ENCODE measurements at places on chromosomes 2 and 18.

GRCh38 chr2:73297151-73297559 is 3.8 kb upstream of the EGR4 start:
- no peak for DNase-seq

- no peak for DNase-seq
Measured at GRCh38 chr2:174535757-174536703, 49.2 kb upstream of the GPR155 start.

DNA sequence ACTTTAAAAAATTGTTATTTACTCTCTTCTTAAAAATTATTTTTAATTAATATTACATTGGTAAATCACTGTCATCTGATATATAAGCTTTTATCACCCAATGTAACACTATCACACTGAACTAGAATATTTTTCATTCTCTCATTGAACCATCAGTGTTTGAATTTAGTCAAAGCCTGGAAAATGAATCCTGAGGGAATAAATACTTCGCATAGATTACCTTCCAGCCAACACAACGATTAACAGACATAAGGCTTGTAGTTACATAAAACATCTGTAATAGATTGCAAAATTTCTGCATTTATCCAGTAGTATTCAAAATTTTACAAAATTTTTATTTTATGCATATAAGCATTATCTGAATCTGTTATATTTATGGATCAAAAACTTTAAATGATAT is 314.9 kb downstream of the ERBB4 start:
- DNase-seq = no peak

GRCh38 chr2:205235434-205235833 is 446.9 kb upstream of the NRP2 start:
- no peak for DNase-seq

- DNase-seq = no peak
Measured at GRCh38 chr2:52210611-52211010, 1178.7 kb upstream of the NRXN1 start.

GRCh38 chr2:128754246-128754724 is 435.6 kb upstream of the HS6ST1 start:
- peak; percentile 22 for DNase-seq

- DNase-seq = no peak
Measured at GRCh38 chr2:153543635-153544071, 65.1 kb upstream of the RPRM start.

- no peak for DNase-seq
Measured at GRCh38 chr2:205858881-205859441, 176.7 kb downstream of the NRP2 start.

DNA sequence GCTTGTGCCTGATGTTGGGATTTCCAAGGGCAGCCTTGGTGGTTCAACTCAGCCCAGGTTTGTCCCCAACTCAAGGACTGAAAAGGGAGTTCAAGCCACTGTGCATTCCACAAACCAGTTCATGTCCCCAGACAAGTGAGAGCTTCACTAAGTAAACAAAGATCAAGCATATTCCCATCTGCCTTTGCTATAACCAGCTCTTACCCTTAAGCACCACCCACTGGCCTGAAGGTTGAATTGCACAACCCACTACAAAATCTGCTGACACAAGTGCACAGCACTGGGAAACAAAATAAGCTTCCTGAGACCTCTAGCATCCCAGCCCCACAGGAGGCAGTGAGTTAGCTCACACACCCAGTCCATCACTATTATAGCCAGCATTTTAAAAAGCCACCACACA is 516.7 kb downstream of the NR4A2 start:
- no peak for DNase-seq

DNA sequence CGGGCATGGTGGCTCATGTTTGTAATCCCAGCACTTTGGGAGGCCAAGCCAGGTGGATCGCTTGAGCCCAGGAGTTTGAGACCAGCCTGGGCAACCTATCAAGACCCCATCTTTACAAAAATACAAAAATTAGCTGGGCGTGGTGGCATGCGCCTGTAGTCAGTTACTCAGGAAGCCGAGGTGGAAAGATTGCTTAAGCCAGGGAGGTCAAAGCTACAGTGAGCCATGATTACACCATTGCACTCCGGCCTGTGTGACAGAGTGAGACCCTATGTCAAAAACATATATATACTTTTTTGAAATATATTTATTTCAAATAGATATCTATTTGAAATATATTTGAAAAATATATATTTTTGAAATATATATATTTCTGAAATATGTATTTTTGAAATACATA is 10.9 kb downstream of the OSBPL1A start:
- no peak for DNase-seq

DNA sequence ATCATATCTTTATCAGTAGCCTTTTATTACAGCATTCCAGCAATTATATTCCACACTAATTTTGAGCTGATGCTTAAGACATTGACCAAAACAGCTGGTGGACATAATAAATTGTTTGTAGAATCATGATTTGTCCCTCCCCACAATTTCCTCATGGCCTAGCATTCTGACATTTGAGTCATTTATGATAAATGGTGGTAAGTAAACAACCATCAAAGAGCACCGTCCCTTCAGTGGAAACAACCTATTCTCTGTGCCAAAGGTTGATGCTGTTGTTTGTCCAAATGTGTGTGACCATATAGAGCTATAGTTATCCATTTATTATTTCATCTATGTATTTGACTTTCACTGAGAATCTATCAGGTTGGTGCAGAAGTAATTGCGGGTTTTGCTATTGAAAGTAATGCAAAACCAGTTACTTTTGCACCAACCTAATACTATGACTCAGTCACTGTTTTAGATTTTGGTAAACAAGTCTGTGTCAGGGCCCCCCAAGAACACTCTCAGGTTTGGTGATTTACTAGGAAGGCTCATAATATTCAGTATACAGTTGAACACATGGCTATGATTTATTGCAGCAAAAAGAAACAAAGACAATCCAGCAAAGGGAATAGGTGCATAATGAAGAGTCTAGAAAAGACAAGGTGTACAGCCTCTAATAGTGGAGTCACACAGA is 608.7 kb upstream of the REG3G start:
- DNase-seq = no peak

DNA sequence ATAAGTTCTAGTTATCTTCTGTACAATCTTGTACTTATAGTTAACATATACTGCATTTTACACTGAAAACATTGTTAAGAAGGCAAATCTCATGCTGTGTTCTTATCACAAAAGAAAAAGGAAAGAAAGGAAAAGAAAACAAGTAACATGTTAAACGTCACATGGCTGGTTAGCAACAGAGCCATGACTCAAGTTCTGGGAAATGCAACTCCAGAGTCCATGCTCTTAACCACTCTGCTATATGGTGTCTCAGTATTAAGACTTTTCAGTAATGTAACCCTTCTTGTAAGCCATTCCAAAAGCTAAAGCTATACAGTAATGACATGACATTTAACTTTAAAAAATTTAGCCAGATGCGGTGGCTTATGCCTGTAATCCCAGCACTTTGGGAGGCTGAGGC is 181.4 kb downstream of the BARD1 start:
- DNase-seq = no peak

GRCh38 chr2:75570024-75570947 is 9.5 kb upstream of the EVA1A start:
- DNase-seq = no peak

DNA sequence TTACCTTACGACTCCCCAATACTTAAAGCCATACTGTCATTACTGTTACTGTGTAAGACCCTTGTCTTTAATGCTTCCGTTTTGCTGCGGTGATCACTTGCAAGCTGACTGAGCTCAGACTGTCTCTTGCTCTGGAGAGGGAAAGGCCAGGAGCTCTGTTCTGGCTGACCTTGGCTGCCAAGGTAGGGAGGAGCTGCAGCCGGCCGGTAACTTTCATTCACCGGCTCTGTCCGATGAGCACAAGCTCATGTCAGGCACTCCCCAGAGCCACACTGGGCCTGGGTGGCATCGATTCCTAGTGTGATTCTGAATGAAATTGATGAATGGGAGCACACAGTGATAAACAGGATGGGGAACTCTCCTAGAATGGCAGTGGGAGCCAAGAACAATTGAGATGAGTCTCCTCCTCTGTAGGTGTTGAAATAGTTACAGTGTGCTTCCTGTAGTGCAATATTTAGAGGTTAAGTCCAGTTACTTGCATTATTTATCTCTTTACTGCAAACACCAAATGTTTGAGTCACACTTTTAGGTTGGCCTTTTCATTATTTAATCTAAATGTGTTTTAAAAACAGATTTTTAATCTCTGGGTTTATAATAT is 100.9 kb downstream of the ATP9B start:
- no peak for DNase-seq

- no peak for DNase-seq
Measured at GRCh38 chr2:1642066-1642861, 102.1 kb downstream of the PXDN start.

DNA sequence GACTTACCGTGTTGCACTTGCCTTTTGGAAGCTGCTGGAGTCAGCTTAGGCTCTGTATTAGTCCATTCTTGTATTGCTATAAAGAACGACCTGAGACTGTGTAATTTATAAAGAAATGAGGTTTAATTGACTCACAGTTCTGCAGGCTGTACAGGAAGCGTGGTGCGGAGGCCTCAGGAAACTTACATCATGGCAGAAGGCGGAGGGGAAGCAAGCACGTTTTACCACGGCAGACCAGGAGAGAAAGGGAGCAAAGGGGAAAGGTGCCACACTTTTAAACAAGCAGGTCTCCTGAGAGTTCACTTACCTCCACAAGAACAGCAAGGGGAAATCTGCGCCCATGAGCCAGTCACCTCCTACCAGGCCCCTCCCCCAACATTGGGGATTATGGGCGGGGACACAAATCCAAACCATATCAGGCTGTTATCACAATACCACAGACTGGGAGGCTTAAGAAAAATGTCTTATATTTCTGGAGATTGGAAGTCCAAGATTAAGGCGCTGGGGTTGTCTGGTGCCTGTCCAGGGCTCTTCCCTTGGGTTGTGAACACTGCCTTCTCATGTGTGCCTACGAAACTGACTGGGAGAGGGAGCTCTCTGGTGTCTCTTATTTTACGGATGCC is 3.6 kb upstream of the D2HGDH start:
- no peak for DNase-seq

GRCh38 chr2:177275743-177276055 is 11.2 kb upstream of the NFE2L2 start:
- DNase-seq = no peak

- no peak for DNase-seq
Measured at GRCh38 chr18:23032030-23032582, 99.0 kb downstream of the RBBP8 start.

DNA sequence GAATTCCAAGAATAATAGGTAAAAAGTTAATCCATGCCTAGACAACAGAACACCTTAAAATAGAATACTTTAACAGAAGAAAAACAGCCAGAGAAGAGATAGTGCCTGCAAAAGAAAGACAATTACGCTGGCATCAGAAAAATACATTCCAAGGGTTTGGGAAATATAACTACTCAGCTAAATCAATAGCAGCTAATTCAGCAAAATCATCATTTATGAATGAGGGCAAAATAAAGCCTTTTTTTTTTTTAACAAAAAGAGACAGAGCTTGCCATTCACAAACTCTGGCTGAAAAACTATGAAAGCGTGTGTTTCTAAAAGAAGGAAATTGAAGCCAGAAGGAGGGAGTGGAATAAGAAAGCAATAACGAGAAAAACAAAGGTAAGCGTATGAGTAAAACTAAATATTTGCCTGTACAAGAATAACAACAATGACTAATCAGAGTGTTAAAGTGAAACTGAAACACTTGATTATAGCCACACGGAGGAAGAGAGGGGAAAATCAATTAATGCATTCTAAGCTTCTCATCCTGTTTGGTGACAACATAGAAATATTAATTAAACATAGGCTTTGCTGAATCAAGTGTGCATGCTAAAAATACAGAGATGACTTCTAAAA is 90.2 kb downstream of the EHD3 start:
- DNase-seq = no peak

- DNase-seq = no peak
Measured at GRCh38 chr2:206158563-206159345, 490 bp downstream of the NDUFS1 start.

GRCh38 chr2:68428746-68429145 is 38.3 kb downstream of the FBXO48 start:
- no peak for DNase-seq

GRCh38 chr18:23689031-23689615 is at the start of gene LAMA3:
TSS of gene LAMA3 (plus strand) at chr18:23689453. CDS start at chr18:23689684, 231 bp downstream.
- peak; percentile 16 for DNase-seq

- no peak for DNase-seq
Measured at GRCh38 chr18:57276829-57277228, 75.5 kb upstream of the ST8SIA3 start.

- DNase-seq = no peak
Measured at GRCh38 chr2:64990876-64991275, 1.7 kb downstream of the SLC1A4 start.

DNA sequence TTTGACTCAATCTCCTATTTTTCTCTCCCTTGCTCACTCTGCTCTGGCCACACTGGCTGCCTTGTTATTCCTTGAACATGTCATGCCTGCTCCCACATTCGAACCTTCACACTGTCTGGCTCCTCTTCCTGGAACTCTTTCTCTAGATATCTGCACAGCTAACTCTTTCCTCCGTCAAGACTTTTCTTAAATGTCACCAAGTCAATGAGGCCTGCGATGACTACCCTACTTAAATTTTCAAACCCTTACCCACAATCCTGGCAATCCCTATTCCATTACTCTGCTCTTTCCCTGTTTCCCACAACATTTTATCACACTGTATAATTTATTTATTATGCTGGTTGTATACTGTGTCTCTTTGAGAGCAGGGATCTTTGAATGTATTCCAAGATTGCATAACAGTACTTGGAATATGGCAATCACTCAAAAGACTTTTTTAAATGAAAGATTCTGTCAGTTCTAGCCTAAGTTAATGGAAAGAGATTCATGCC is 206.2 kb downstream of the SRBD1 start:
- no peak for DNase-seq

DNA sequence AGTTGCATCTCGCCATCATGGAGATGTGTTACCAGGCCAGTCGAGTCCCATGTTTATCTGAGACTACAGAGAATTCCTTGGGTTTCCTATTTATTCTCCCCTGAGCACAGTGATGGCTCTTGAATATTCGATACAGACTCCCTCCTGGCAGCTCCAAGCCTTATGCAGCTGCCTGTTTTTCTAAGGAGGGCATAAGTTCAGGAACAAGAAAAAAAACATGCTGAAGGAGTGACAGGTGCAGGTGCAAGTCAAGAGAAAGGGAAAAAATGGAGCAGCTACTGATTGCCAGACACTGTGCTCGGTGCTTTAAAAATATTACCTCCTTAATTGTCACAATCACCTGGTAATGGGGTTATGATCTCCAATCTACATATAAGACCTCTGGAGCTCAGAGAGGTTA is 177.2 kb upstream of the DPP10 start:
- no peak for DNase-seq

All from T-helper 2 cell treated with Interferon-gamma antibody and Interleukin-4, amounts not matched to agents 5 μg/mL and 100 μg/mL, for 36 hours (primary cell).